ENCODE measurements at places on chromosomes 3 and 15. TPM values are rescaled to one million over a fixed set of nuclear protein-coding genes. Genes with fewer than 3 reads are reported as not detected.

The MFSD1 gene
- 17.5 TPM for total RNA-seq

DNA sequence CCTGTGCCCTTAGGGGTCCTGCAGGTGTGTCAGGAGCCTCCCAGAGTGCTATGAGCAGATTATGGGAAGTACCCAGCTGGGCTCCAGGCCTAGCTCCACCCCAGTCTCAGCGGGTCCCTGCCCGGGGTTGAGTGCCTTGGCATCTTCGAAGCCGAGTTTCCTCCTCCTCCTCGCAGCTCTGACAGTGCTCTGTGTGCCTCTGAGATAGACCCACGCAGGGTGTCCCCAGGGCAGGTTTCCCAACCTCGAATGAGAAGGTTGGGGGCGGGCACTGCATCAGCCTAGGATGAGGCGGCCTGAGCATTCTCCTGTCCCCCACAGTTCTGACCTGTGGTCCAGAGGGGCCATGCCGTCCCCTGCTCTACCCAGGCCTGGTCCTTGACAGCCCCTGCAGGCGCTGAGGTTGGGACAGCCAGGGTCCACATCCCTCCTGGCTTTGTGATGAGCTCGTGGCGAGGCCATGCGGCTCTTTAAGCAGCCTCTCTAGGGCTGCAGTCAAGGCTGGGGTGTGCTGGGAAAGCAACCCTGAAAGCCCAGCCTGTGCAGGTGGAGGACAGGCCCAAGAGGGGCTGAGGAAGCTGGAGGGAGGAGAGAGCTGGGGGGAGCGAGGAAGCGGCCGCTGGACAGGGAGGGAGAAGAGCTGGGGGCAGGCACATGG, 20.2 kb upstream of the SKOR1 start:
- H3K36me3 ChIP-seq: no peaks in the 10 kb centered on the region
- H3K27ac ChIP-seq: no peak overlapping the region
- H3K27me3 ChIP-seq: no peaks in the 10 kb centered on the region

The SOX14 gene
- not detected for total RNA-seq

DNA sequence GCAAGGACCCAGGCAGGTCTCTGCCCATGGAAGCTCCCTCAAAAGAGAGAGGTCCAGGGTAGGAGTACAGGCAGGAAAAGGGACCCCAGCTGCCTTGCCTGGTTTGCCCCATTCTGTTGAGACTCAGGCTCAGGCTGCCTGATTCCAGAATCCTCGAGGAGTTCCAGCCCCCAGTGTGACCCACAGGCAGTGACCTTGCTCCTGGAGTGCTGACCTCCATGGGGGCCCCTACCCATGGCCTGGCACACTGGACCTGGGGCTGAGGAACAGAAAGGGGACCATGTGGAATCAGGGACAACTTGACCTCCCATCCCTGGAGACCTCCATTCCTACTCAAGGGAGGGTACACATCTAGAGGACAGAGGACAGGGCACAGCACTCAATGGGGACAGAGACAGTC, 3.4 kb upstream of the SEMA3B start:
- no peak overlapping the region for H3K4me3 ChIP-seq
- no peaks in the 10 kb centered on the region for H3K4me1 ChIP-seq
- DNase-seq: no peak

GRCh38 chr3:152834191-152834775, 648 bp upstream of the P2RY1 start:
- no peak overlapping the region for H3K27ac ChIP-seq
- DNase-seq: no peak
- no peaks in the 10 kb centered on the region for H3K36me3 ChIP-seq
- peaks cover 43% of the 10 kb centered on the region for H3K27me3 ChIP-seq

- H3K4me3 ChIP-seq: no peak overlapping the region
- peak; percentile 25 for DNase-seq
- H3K27ac ChIP-seq: peak overlapping the region; percentile 13
- H3K4me1 ChIP-seq: peaks cover 60% of the 10 kb centered on the region
- H3K36me3 ChIP-seq: no peaks in the 10 kb centered on the region
These were observed 148.9 kb downstream of the PLCL2 start for GRCh38 chr3:17033516-17034168.

- peaks cover 8% of the 10 kb centered on the region for H3K27me3 ChIP-seq
- no peaks in the 10 kb centered on the region for H3K36me3 ChIP-seq
- no peak overlapping the region for H3K27ac ChIP-seq
- no peaks in the 10 kb centered on the region for H3K4me1 ChIP-seq
- DNase-seq: no peak
These were observed 33.9 kb upstream of the CDIN1 start for GRCh38 chr15:36545467-36545992.

The ARL13B gene
- 17.9 TPM for total RNA-seq

DNA sequence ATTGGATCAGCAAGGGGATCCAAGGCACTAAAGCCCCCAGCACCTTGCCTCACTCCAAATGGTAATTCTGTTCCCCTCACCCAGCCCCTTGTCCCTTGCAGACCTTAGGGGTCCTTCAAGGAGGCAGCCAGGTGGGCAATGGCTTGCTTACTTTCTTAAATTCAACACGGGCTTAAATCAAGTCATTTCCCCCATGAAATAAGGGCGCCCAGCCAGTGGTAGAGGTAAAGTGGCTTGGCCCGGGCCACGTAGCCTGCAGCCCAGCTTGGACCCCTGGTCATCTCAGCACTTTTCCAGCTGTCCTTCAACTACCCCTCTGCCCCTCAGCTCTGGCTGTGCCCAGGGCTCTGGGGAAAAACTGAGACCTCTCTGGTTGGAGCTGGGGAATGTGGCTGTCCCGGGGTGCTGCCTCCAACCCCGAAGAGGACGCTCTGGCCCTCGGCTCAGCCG, 1.2 kb downstream of the PSTPIP1 start:
- H3K27me3 ChIP-seq: no peaks in the 10 kb centered on the region
- H3K4me1 ChIP-seq: peaks cover 74% of the 10 kb centered on the region
- DNase-seq: no peak
- H3K4me3 ChIP-seq: peak overlapping the region; percentile 96
- H3K36me3 ChIP-seq: peaks cover 6% of the 10 kb centered on the region

The PTPRG gene
- 1.3 TPM for total RNA-seq

The RASL12 gene
- not detected for total RNA-seq

GRCh38 chr15:74656935-74657535, 38.8 kb downstream of the EDC3 start:
- H3K27me3 ChIP-seq: no peaks in the 10 kb centered on the region
- H3K4me3 ChIP-seq: no peak overlapping the region
- DNase-seq: no peak

DNA sequence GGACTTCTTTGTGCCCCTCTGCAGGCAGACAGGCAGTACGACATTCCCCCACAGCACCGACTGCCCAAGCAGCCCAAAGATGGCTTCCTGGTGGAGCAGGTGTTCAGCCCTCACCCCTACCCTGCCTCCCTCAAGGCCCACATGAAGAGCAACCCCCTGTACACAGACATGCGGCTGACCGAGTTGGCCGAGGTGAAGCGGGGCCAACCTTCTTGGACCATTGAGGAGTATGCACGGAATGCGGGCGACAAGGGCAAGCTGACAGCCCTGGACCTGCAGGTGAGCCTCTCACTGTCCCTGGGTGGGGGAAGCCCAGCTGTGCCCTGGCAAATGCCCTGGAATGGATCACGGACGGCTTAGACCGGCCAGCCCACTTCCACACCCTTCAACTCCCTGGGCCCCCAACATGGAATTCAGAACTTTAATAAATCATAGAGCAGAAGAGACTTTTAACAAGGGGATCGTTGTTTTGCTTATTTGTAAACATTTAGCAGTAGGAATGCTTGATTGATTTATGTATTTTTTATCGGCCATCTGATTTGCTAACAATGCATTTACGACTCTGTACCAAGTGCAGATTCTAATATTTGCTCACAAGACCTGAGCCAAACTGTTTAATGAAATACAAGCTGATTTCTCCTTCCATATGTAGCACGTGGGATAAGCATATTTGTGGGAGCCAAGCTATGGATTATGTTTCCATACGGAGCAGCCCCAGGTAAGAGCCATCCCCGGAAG, 31.1 kb downstream of the MINAR1 start:
- DNase-seq: no peak
- H3K36me3 ChIP-seq: no peaks in the 10 kb centered on the region
- H3K4me1 ChIP-seq: no peaks in the 10 kb centered on the region
- H3K4me3 ChIP-seq: no peak overlapping the region
- H3K27ac ChIP-seq: no peak overlapping the region

DNA sequence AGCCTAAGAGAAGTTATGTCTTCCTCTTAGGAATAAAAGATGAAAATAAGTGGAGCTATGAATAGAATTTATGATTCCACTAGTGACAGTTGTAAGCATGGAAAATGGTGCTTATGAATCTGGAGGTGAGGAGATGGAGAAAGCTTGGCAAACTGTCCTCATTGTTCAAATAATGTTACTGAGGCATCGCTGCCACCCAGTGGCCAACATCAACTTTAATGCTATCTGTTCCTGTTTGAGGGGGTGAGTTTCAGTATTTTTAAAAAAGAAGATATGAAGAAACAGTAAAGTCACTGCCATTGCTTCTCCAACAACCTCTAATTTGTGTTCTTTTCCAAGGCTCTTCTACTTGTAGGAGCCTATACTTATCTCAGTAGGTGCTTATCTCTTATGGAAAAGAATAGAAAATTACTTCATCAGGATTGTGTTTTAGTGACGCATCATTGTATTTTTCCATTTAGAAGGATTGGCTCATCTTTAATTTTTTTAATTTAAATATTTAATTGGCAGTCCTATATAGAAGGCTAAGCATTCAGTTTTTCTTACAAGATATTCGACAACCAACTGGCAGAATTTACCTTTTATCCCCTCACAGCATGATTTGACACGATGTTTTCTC, 260.4 kb upstream of the P2RY1 start:
- DNase-seq: peak; percentile 29
- peaks cover 15% of the 10 kb centered on the region for H3K27me3 ChIP-seq
- no peaks in the 10 kb centered on the region for H3K36me3 ChIP-seq
- H3K4me3 ChIP-seq: no peak overlapping the region
- no peak overlapping the region for H3K27ac ChIP-seq

The PRR20G gene
- total RNA-seq: not detected

The NCEH1 gene
- 6.1 TPM for total RNA-seq

DNA sequence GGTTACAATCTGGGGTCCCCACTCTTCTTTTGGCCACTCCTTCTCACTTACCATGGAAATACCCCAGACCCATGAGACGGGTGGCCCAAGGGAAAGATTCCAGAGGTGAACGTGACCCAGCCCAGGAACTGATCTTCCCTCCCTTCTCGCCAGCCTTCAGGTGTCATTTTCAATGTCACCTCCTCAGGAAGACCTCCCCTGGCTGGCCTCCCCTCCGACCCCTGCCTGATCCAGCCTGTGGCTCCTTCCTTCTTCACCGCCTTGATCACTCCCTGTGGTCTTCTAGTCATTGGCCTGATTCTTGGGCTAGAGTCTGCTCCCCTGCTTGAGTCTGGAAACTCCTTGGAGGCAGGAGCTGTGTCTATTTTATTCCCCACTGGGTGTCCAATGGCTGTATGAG, 146.1 kb downstream of the SMAD6 start:
- H3K27me3 ChIP-seq: peaks cover 36% of the 10 kb centered on the region
- H3K27ac ChIP-seq: no peak overlapping the region
- H3K4me3 ChIP-seq: no peak overlapping the region
- no peak for DNase-seq
- no peaks in the 10 kb centered on the region for H3K36me3 ChIP-seq

GRCh38 chr3:157353652-157354051, 83.0 kb upstream of the PTX3 start:
- no peaks in the 10 kb centered on the region for H3K36me3 ChIP-seq
- no peaks in the 10 kb centered on the region for H3K4me1 ChIP-seq
- no peak overlapping the region for H3K27ac ChIP-seq

- DNase-seq: no peak
- no peaks in the 10 kb centered on the region for H3K4me1 ChIP-seq
- H3K27me3 ChIP-seq: peaks cover 20% of the 10 kb centered on the region
- H3K27ac ChIP-seq: no peak overlapping the region
These were observed 41.3 kb downstream of the ADAMTSL3 start for GRCh38 chr15:83695246-83695645.

The ROPN1B gene
- total RNA-seq: not detected

GRCh38 chr3:54784021-54784420, 143.8 kb downstream of the LRTM1 start:
- H3K4me1 ChIP-seq: no peaks in the 10 kb centered on the region
- no peaks in the 10 kb centered on the region for H3K27me3 ChIP-seq
- H3K36me3 ChIP-seq: no peaks in the 10 kb centered on the region
- no peak overlapping the region for H3K27ac ChIP-seq
- no peak overlapping the region for H3K4me3 ChIP-seq

- no peaks in the 10 kb centered on the region for H3K27me3 ChIP-seq
- H3K36me3 ChIP-seq: peaks cover 2% of the 10 kb centered on the region
- no peak overlapping the region for H3K27ac ChIP-seq
- no peak for DNase-seq
These were observed 12.1 kb downstream of the GOLM2 start for GRCh38 chr15:44300572-44300971.

GRCh38 chr3:12585181-12585580, 28.3 kb downstream of the MKRN2 start:
- no peaks in the 10 kb centered on the region for H3K27me3 ChIP-seq
- DNase-seq: no peak
- H3K4me3 ChIP-seq: no peak overlapping the region
- no peak overlapping the region for H3K27ac ChIP-seq

The ITGB5 gene
- total RNA-seq: 0.65 TPM

DNA sequence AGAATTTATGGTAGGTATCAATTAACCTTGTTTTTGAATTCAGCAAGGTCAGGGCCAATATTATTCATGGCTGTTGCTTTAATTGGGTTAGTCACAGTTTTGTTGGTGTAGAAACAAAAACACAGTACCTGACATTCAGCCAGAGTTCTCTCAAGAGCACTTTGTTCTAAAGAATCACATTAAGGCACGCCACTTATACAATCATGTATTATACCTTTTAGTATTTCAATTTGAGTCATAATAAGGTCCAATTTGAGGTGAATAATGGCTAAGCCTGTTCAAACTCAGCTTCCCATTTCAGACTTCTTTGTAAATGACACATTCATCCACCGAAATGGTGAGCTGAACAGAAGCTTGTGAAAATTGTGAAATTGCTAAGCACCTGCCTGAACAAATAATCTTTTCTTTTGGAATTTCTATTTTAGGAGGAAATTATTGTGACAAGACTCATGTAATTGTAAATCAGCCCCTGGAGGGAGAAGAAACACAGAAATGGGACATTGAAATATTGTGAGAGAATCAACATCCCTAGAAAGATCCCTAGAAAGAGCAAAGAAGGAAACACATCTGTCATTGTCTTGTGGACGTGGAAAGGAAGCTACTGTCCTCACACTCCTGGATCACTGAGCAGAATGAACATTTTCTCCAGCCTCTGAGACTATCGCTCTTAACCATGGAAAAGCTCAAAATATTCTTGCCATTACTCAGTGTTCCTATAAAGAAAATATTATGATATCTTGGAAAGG, 29.3 kb downstream of the RIOX2 start:
- H3K36me3 ChIP-seq: peaks cover 12% of the 10 kb centered on the region
- H3K4me1 ChIP-seq: peaks cover 19% of the 10 kb centered on the region
- peak overlapping the region; percentile 77 for H3K27ac ChIP-seq
- H3K27me3 ChIP-seq: no peaks in the 10 kb centered on the region
- DNase-seq: no peak

The CHAC1 gene
- total RNA-seq: 83.0 TPM

All from activated T-cell treated with anti-CD3 and anti-CD28 coated beads, Interleukin-2, amount 50 U/mL, for 72 hours (primary cell).